ENCODE measurements at places on chromosomes 12 and 14.
A peak's percentile ranks its signal among the peaks of the same experiment; 100 is the strongest.

DNA sequence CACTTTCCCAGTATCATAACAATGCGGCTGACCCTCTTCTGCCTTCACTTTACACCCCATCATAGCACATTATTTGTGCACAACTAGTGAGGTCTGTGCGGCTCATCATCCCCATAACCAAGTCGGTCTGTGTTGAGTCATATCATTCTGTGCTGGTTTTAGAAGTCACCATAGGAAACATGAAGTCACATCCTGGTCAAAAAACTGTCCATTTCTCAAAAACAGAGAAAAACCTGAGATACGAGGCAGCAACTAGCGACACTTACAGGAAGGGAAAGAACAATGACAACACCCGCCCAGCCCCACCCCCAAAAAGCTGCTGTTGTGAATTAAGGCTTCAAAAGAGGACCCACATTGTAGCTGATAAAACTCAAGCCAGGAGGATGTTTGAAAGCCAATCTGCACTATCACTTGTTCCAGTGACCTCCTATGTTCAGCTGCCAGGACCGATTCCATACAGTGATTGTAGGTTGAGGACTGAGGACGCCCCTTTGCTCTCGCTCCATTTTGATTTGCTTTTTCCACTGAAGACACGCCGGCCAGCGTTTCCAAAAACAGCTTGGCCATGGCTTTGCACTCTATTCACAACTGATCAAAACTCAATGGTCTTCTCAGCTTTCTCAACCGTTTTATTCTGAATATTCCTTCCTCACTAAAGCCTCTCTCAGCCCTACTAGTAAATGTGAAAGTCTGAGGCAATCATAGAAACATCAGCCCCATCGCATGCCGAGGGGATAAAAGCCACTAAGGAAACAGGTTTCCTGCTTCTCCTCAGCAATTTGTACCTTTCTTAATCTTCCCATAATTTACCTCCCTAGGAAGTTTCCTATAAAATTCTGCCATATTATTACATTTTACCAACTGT lies 87.5 kb downstream of the DUSP16 start:
- no peak for DNase-seq

DNA sequence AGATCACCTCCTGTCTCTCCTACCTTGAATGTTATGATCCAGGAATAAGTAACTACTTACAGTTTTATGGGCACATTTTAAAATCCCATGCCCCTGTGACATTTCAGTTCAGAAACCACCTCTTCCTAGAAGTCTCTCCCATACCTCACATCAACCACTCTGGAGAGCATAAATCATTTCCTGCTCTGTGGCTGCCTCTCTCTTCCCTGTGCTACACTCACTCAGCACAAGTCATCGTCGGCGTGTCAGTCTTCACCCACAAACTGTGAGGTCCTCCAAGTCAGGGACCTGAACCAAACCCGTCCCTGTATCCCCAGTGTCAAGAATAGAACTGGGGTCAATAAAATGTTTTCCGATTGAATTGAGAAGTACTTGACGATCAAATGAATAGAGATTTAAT lies 863.3 kb downstream of the BCL11B start:
- no peak for DNase-seq

DNA sequence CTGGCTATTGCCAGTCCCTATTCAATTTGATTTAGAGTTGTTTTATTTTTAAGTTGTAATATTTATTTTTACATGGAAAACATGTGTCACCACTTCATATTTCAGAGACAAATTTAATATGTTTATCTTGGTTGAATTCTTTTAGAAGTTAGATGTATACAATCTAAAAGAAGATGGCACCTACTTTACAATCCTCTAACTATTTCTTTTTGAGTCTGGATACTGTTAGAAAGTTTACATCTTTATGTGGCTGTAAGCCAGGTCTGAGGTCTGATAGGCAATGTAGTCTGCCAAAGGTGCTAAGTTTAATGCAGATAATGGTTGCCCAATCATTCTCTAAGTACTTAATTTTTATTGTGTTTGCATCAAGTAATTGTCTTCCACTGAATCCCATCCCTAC lies 7.2 kb upstream of the LMO3 start:
- DNase-seq, result no peak

- DNase-seq, result no peak
These were observed 20.5 kb upstream of the FAM222A start for GRCh38 chr12:109693160-109693559.

- no peak for DNase-seq
These were observed 139.5 kb downstream of the CHST11 start for GRCh38 chr12:104596134-104596799.

- DNase-seq, result no peak
These were observed 306.6 kb downstream of the SLC6A15 start for GRCh38 chr12:84605983-84606382.

- no peak for DNase-seq
These were observed 208.6 kb downstream of the SLC38A4 start for GRCh38 chr12:46617167-46617566.

- DNase-seq, result no peak
These were observed 12.0 kb downstream of the TMTC1 start for GRCh38 chr12:29771786-29772185.

GRCh38 chr14:23567186-23568020 lies at the start of gene AP1G2:
Gene AP1G2 (minus strand): TSS chr14:23567791. CDS start chr14:23567314, 477 bp downstream.
- peak; percentile 59 for DNase-seq

- DNase-seq, result no peak
These were observed 64.4 kb downstream of the DIO2 start for GRCh38 chr14:80146941-80147340.

DNA sequence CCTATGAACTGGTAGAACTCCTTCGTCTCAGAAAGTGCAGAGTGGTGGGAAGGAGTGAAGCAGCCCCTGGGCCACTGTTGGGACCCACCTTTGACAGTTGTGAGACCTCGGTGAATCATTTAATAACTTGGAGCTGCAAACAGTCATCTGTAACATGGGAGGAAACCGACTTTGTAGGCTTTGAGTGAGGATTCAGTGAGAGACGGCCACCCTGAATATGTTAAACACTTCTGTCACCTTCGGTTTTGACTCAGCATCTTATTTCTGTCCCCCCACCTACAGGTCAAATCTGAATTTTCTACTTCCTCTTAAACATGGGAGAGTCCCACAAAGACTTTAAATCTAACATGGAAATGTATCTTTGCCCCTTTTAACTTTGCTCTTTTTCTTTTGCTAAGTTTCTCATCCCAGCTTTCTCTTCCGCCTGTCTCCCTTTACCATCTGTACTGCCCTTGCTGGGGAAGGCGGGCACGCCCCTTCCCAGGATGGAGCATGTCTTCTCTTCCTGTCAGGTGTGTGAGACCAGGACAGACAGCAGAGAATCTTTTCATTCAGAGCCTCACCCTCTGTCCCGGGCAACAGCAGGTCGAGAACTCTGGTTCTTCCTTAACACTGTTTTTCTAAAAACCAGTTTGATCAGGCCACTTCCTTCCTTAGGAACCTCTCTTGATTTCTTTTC lies 37.1 kb downstream of the ZC3H14 start:
- no peak for DNase-seq

- no peak for DNase-seq
These were observed 139.6 kb downstream of the HMGA2 start for GRCh38 chr12:65963862-65964240.

DNA sequence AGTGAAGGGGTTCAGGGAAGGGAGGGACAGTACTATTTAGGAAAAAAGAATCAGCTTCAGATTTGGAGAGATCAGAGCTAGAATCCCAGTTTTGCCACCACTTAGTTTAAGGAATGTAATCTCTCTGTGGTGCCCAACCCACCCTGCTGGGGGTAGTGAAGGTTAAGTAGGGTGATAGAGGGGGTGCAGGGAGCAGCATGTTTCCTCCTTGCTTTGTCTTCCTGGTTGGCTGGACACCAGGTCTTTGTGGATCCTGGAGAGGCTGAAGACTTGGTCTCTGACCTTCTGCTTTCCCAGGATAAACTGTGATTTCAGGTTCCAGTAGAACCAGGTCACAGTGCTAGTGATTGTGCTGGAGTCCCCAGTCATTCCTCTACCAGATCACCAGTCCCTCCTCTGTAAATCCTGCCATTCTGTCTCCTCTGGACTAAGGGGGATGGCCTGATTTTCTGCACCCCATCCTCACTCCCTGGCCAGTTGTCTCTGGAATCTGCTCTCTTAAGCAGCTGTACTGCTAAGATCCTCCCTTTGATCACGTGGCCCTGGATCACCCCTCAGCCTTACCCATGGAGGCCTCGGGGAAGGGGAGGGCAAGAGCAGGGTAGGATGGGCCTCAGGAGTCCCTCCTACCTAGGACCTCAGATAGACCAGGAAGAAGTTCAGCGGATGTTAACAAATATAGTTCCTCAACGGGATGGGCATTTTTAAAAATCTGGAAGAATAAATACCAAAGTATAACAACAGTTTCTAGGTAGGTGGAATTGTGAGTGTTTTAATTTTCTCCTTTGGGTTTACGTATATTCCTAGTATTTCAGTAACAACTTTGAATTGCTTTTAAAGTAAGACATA lies 3.1 kb downstream of the MAP3K12 start:
- DNase-seq, result no peak

- no peak for DNase-seq
These were observed 39.3 kb downstream of the SETD3 start for GRCh38 chr14:99441157-99441870.
